ENCODE measurements at places on chromosomes 1 and 21.
A peak's percentile ranks its signal among the peaks of the same experiment; 100 is the strongest.

DNA sequence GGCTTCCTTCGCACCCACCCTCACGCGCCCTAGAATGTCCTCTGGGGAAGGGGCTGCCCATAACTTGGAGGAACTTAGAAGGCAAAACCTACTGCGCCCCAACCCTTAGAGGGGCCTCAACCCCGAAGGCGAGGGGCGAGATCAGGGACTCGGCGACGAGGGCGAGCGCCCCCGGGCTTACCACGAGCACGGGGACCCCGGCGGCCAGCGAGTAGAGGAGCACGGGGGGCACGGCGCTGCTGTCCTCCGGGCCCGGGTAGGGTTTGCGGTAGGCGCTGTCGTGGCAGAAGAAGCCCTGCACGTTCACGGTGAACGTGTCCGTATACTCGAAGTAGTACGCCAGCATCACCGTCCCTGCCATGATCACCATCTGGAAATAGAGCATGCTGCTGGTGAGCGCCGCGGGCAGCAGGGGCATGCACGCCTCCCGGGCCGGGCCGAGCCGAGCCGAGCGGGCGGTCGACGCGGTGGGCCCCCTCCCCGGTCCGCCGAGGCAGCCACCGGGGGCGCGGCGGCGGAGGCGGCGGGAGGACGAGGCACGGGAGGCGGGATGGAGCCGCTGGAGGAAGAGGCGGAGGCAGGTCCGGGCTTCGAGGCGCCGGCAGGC, 304 bp downstream of the PLPPR5 start:
- peak; percentile 37 for DNase-seq

DNA sequence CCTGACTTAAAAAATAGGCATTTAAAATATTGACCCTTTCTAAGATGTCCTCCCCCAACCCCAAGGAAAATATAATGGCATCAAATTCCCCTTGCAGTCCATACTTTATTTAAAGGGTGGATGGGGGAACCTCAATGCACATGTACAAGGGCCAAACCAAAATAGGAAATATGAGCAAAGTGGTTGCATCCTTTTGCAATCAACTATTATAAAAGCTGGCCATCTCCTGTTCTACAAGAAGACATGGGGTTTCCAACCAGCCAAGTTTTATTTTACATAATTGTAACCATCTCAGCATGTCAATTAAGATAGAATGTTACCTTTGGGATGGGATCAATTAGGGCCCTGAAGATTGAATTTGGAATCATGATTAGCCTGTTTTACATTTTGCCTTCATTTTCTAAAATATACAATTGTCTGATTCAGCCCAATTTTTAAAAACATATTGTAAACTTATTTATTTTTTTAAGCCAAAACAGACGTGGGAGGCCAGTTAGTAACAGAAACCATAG, 146.7 kb upstream of the NFIA start:
- no peak for DNase-seq

GRCh38 chr1:10553118-10553517, 78.4 kb downstream of the PEX14 start:
- no peak for DNase-seq

DNA sequence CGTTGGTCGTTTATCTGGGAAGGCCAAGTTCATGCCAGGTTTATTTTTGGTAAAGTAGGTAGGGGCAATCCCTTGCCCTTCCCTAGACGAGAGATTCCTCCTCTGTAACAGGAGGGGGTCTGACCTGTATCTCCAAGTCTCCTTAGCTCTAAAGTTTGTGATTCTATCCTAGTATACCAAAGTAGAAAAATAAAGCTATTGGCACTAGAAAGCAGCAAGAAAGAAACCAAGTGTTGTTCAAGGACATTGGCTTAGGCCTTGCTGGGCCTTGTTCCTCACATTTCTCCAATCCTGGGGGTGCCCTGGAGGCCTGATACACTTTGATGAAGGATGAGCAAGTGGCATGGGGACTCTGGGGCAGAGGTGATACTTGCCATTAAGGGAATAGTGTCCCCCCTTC, 814 bp downstream of the MTARC2 start:
- no peak for DNase-seq

DNA sequence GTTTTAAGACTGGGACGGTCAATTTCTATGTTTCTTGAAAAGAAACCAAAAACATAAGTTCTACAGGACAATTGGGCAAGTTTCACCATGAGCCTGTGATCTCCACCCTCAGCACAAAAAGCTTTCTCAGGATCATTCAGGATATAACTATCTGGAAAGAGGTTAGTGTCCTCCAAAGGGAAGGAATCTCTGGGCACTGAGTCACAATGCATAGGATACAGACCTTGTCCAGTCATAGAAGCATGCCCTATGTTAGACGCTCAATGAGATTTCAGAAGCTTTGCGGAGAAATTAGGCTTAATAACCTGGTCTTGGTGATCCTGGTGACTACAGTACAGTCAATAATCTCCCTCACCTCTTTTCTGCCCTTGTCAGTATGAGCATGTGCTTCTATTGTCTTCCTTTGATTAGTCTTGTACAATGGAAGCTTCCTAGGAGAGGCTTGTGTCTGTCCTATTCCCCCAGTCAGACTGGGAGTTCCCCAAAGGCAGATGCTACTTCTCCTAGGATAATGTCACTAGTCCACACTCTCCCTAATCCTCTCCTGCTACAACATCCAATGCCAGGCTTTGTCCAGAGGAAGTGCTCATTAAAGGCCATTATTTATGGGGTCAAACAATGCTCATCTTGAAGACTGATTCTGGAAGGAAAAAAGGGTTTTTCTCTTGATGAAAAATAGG, 97.4 kb downstream of the KCNH1 start:
- DNase-seq, result no peak

DNA sequence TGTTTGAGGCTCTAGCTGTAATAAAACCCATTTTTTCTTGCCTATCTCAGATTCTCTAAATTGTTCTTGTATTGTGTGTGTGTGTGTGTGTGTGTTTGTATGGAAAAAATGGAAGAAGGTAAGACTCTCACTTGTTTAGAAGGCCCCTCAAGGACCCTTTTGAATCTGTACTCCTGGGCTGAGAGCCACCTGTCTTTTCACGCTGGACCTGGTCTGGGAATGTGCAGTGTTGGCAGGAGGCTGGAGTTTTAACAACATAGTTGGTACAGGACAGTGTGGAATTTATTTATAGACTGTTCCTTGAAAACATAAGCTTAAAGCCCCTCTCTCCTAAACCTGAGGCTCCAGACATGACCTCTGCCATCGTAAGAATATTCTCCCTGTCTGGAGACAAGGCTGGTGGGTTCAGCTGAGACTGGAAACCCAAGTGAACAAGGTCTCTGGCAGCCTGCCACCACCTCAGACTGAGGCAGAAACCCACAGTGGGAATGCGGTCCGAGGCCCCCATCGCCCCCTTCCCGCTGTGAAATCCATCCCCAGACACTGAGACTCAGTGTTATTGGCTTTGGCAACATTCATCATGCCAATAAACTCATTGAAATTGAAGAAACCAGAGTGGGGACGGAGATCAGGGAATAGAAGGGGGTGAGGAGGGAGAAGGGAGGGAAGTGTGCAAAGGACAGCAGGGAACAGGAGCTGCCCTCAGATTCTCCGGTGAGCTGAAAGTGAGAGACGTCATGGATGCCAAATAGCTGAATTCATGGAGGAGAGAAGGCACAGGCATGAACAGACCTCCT, 24.6 kb upstream of the PLXNA2 start:
- DNase-seq, result no peak

DNA sequence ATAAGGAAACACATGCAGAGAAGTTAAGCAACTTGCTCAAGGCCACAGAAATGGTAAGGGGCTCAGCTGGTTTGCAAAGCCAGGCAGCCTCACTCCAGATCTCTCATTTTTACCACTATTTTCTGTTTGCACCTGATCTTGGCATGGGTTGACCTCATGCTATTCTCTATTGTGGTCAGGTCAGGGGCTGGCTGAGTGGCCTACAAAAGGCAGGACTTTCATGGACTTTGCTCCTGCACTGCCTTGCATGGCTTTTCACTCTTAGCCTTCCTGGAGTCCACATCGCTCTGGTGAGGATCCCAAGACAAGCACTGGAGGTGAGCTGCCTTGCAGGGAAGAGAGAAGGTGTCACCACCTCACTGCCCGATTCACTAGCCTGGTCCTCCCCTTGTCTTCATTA, 56.8 kb upstream of the CSF3R start:
- no peak for DNase-seq

DNA sequence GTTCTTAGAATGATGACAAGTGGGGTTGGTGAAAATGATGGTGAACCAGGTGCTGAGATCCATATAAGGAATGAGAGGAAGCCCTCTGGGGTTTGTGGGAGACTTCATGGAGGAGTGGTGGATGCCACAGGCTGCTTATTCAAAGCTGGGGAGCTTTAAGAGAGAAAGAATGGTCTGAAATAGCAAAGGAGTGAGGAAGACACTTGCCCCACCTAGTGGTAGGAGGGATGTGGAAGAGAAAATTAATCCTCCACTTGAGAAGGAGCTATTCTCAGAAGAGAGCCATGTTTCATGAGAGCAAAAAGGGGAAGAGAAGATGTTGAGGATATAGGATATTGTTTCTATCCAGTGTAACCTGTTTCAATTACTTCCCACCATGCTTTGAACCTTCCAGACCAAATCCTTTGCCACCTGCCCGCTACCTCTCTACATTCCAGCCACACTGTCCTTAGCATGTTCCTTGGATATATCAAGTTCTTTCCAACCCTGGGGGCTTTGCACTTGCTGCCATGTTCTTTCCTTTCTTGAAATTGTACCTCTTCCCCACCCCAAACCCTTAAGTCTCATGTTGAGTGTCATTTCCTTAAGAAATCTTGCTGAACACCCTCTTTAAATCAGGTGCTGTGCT, 19.6 kb upstream of the ZNF648 start:
- peak; percentile 35 for DNase-seq

GRCh38 chr21:40164905-40165772, 297.9 kb downstream of the PCP4 start:
- DNase-seq, result no peak

DNA sequence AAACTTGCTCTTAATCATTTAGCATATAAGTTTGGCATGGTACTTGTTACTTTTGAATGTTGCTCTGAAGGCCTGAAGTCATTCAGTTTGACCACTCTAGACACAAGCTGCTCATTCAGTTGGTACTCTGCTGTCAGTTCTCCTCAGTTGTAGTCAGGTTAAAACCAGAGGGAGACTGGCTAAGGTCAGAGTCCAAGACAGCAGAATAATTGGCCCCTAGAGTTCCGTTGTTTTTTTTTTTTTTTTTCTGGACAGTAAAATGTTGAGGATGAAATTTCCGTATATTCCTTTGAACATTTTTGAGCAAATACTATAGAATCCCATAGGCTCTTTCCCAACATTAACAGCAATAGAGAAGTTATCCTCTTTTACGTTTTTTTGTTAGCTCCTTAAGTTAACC, 9.4 kb downstream of the ZBTB40 start:
- DNase-seq, result no peak

GRCh38 chr1:68516066-68516465, 19.2 kb upstream of the DEPDC1 start:
- DNase-seq, result no peak

DNA sequence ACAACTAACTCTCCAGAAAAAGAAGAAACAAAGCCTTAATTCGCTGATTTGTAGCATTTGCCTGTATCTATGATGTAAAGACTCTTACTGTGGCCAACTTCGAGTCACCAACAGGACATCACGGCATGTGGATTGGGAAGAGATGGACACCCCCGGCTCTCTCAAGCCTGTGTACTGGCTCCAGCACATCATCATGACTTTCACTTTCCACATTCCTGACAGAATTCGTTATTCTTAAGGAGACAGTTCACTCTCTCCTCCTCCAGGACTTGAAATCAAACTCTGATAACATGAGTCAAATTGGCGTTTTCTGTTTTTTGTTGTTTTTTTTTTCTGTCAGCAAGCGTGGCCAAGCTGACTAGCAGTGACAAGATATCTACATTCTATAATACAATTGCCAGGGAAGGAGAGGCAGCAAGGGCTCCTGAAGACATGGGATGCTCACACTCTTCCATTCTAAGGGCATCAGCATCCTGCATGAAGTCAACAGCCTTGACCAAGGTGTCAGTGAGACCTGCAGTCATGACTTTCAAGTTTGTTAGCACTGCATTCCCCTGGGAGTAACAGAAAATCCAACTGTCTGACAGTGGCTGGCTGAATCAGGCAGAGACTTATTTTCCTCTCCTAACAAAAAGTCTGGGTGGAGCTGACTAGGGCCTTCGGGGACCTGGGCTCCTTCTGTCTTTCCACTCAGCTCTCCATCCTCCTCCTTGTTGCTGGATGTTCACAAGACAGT, 13.3 kb upstream of the TRAF3IP3 start:
- no peak for DNase-seq

- no peak for DNase-seq
These were observed 11.3 kb upstream of the HEATR1 start for GRCh38 chr1:236615399-236616148.

DNA sequence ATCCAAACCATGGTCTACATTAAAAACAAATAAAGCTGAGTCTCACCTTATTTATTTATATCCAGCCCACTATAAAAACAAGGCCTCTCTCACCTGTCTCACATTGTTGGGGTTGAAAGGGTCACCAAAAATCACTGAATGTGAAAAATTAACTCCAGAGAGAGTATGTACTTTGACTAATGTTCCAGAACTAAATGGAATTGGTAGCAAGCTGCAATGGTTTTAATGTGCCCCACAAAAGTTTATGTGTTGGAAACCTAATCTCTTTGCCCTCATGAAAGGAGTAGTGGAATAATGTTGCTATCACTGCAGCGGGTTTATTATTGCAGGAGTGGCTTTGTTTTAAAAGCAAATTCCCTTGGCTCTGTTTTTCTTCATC, 230.3 kb downstream of the LTN1 start:
- no peak for DNase-seq

- DNase-seq, result no peak
These were observed 10.6 kb upstream of the GIPC2 start for GRCh38 chr1:78035121-78035520.

- DNase-seq, result peak; percentile 36
These were observed 26.1 kb downstream of the CD58 start for GRCh38 chr1:116544588-116545358.

DNA sequence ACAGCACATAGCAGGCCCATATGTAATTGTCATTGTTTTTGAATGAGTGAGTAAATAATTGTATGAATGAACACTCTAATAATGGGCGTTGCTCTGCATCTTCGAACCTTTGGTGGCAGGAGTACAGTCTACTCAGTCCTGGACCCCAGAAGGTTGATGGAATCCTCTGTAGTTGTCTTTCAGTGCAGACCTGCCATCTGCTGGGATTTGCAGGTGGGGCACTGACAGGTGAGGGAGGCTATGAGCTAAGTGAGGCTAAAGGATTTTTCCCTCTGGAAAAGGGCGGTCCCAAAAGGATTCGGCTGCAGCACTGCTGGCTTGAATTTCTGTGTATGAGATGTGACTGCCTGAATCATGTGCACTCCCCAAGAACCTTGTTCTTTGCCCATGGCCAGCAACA, 53.4 kb downstream of the PLXNA2 start:
- no peak for DNase-seq

DNA sequence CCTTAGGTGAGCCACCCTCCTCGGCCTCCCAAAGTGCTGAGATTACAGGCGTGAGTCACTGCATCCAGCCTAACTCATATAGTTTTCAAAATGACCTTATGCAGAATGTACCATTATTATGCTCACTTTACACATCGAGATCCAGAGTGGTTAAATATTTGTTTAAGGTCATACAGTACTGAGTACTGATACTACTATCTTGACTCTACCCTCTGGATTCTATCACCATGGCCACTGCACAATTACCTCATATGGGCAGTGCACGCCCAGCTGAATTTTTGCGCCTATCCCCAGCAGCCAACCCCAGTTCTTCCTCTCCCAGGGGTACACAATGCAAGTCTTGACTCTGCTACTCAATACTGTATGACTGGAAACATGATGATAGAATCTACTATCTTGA, 56.7 kb downstream of the EDARADD start:
- DNase-seq, result no peak

GRCh38 chr1:230149751-230150584, 82.9 kb downstream of the GALNT2 start:
- no peak for DNase-seq

Data from activated CD4-positive, alpha-beta T cell treated with anti-CD3 and anti-CD28 coated beads for 48 hours (primary cell).